ENCODE measurements at places on chromosomes 5 and 9. TPM values are rescaled to one million over a fixed set of nuclear protein-coding genes. Genes with fewer than 3 reads are reported as not detected.

DNA sequence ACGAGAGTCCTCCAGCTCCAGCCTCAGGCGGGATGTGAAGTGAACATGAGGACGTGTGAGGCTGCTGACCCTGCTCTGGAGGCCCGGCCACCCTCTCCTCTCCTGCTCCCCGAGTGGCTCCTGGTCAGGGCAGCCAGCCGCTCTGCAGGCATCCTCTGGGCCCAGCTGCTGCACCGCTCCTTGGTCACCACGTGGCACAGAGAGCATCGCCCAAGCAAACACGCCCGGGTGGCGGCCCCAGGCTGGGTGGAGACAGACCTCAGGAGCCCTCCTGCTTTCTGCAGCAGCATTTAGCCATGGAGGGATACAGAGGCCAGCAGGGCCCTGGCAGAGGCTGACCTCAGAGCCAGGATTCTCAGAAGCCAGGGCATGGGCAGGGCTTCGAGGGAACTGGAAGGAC, 69.7 kb upstream of the SARDH start:
- no peaks in the 10 kb centered on the region for H3K4me1 ChIP-seq
- no peaks in the 10 kb centered on the region for H3K27me3 ChIP-seq

GRCh38 chr5:1480217-1480616, 35.0 kb upstream of the SLC6A3 start:
- no peaks in the 10 kb centered on the region for H3K27me3 ChIP-seq
- peak overlapping the region; percentile 66 for H3K27ac ChIP-seq
- peak; percentile 48 for DNase-seq
- peaks cover 40% of the 10 kb centered on the region for H3K36me3 ChIP-seq

The MEF2C gene
- 22.8 TPM for total RNA-seq

The SPINK13 gene
- total RNA-seq, result not detected

The STPG3 gene
- total RNA-seq, result not detected

DNA sequence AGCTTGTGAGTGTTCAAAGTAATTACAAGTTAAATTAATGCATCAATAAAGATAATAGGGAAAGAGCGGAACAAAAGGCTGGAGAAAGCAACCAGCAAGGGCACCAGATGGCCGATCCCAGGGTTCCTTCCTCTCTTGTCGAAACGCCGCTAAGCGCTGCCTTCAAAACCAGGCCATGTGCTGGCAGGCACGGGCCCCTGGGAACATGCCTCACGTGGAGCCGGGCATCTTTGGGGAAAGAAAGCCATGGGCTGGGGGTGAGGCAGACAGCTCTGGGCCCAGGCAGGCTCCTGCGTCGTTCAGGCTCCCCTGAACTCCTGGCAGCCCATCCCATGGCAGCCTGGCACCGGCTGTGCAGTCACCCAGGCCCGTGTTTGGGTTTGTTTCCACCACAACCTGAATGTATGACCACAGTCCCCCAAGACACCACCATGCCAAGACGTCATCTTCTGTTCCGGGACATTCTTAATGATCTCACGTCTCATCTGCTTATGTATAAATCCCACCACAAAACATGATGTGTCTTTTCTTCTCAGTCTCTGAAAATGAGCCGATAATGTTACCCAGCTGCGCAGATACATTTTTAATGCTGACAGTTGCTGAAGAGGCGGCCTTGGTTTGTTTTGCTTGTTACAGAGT, 110.4 kb upstream of the SARDH start:
- DNase-seq, result no peak
- H3K4me3 ChIP-seq, result no peak overlapping the region
- H3K27ac ChIP-seq, result no peak overlapping the region
- H3K36me3 ChIP-seq, result no peaks in the 10 kb centered on the region
- H3K27me3 ChIP-seq, result no peaks in the 10 kb centered on the region
- peaks cover 15% of the 10 kb centered on the region for H3K4me1 ChIP-seq

DNA sequence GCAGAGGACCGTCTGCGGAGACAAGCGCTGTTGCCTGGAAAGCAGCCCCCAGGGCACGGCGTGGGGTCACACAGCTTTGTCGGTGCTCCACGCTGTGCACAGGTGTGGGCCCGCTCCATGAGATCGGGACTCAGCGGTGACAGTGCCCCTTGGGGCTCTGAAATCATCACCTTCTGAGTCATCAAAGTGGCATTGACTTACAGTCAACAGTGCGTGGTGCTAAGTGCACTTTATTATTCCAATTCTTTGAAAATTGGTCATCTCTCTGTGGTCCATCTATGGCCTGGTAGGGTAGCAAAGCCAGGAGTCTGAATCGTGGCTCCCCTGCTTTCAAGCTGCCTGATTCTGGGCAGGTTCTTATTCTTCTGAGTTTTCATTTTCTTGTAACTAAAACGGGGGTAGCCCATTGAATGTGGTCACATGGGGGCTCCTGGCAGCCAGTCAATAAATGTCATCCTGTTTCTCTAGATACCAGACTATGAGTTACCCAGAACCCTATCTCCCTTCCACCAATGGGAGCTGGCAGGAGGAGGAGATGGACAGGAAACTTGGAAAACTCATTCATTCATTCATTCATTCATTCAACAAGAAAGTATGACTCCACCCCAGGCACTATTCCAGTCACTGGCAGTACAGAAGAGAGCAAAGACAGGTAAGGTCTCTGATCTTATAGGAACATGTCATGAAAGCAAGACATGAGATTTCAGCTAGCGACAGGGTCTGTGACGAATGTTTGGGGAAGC, 20.3 kb upstream of the UNC5A start:
- DNase-seq, result no peak
- no peaks in the 10 kb centered on the region for H3K36me3 ChIP-seq
- H3K27me3 ChIP-seq, result peaks cover 3% of the 10 kb centered on the region
- H3K4me3 ChIP-seq, result no peak overlapping the region
- H3K27ac ChIP-seq, result no peak overlapping the region

DNA sequence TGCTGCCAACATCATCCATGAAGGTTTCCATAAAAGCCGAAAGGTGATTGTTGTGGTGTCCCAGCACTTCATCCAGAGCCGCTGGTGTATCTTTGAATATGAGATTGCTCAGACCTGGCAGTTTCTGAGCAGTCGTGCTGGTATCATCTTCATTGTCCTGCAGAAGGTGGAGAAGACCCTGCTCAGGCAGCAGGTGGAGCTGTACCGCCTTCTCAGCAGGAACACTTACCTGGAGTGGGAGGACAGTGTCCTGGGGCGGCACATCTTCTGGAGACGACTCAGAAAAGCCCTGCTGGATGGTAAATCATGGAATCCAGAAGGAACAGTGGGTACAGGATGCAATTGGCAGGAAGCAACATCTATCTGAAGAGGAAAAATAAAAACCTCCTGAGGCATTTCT, 10.1 kb downstream of the TLR4 start:
- no peaks in the 10 kb centered on the region for H3K27me3 ChIP-seq
- no peak overlapping the region for H3K4me3 ChIP-seq
- H3K4me1 ChIP-seq, result no peaks in the 10 kb centered on the region
- no peak for DNase-seq
- no peak overlapping the region for H3K27ac ChIP-seq

DNA sequence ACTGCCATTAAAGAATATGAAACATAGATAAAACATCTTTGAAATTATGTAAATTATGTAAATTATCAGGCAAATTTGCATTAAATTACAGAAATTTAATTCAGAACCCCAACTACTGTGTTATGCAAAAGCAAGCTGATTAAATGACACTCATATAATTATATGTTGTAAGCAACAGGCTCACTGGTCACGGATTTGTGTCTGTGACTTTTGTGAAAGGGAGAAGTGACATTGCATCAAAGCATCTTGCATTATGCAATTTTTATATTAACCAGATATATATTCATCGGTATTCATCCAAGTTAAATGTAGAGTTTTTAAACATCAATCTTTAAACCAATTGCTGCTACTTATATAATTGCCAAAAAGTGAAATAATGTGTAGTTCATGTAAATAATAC, 13.0 kb upstream of the GLIPR2 start:
- peaks cover 43% of the 10 kb centered on the region for H3K36me3 ChIP-seq
- no peak overlapping the region for H3K27ac ChIP-seq
- no peak for DNase-seq
- no peaks in the 10 kb centered on the region for H3K27me3 ChIP-seq

GRCh38 chr5:35373249-35373648, 143.0 kb upstream of the PRLR start:
- H3K27ac ChIP-seq, result no peak overlapping the region
- no peaks in the 10 kb centered on the region for H3K4me1 ChIP-seq
- no peak overlapping the region for H3K4me3 ChIP-seq
- H3K27me3 ChIP-seq, result no peaks in the 10 kb centered on the region
- H3K36me3 ChIP-seq, result no peaks in the 10 kb centered on the region

The UBE2QL1 gene
- 0.92 TPM for total RNA-seq

The OTULINL gene
- 20.4 TPM for total RNA-seq

The PNPLA7 gene
- 21.4 TPM for total RNA-seq

DNA sequence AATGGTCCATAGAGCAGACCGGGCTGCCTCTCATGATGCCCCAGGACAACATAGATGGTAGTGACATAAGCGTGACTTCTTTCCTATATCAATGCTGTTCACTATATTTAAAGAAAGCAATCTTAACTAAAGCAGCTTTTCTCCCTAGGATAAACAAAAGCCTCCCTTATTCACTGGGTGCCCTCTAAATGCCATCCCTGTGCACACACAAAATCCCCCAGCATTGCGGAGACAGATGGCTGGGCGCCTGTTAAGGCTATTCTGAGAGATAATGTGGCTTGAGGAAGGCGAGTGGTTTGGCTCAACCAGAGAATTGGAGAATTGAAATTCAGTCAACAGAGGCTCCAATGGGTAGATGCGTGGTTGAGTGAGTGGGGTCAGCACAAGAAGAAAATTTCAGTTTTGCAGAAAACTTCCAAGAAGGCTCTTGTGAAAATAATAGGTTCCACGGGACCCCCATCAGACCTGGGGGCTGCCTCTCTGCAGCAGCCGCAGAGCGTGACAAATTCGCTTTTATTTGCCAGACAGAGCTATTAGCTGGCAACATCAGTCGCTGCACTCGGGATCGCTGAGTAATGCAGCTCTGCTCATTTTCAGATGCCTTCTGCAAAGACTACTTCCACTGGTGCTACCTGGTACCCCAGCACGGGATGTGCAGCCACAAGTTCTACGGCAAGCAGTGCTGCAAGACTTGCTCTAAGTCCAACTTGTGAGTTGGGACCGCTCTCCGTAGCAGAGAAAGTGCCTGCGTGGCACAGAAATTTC, 103.9 kb upstream of the ICE1 start:
- H3K4me3 ChIP-seq, result no peak overlapping the region
- H3K4me1 ChIP-seq, result no peaks in the 10 kb centered on the region

The VCP gene
- total RNA-seq, result 238 TPM

- no peak overlapping the region for H3K4me3 ChIP-seq
- peaks cover 100% of the 10 kb centered on the region for H3K4me1 ChIP-seq
- H3K27me3 ChIP-seq, result no peaks in the 10 kb centered on the region
- DNase-seq, result peak; percentile 91
- H3K27ac ChIP-seq, result peak overlapping the region; percentile 68
- H3K36me3 ChIP-seq, result peaks cover 26% of the 10 kb centered on the region
These were observed 53.4 kb downstream of the SLC22A5 start for GRCh38 chr5:132422720-132423437.

- H3K27ac ChIP-seq, result no peak overlapping the region
- no peak for DNase-seq
- H3K4me3 ChIP-seq, result no peak overlapping the region
- H3K4me1 ChIP-seq, result no peaks in the 10 kb centered on the region
- H3K36me3 ChIP-seq, result peaks cover 29% of the 10 kb centered on the region
These were observed 89.0 kb downstream of the DCP2 start for GRCh38 chr5:113065626-113066025.

DNA sequence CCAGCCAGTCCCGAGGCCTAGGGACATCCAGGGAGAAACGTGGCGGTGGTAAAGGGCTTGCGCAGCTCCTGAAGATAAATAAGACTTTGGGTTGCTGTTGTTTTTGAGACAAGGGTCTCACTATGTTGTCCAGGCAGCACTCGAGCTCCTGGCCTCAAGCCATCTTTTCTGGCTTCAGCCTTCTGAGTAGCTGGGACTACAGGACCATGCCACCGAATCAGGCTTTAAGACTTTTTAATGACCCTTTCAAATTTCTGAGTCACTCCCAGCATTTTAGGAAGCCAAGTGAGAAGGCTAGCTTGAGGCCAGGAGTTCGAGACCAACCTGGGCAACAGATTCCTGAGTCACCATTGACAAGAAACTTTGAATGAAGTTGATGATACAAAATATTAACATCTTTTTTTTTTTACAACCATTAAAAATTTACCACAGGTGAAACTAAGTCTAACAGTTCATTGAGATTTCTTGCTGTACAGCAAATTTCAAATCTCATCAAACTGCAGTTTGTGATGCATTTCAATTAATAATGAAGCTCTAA, 817 bp upstream of the GNE start:
- DNase-seq, result no peak
- no peaks in the 10 kb centered on the region for H3K27me3 ChIP-seq
- peaks cover 19% of the 10 kb centered on the region for H3K4me1 ChIP-seq
- peak overlapping the region; percentile 83 for H3K4me3 ChIP-seq
- peak overlapping the region; percentile 98 for H3K27ac ChIP-seq

- H3K36me3 ChIP-seq, result no peaks in the 10 kb centered on the region
- H3K4me3 ChIP-seq, result no peak overlapping the region
- no peak overlapping the region for H3K27ac ChIP-seq
- DNase-seq, result no peak
These were observed 27.8 kb upstream of the STX17 start for GRCh38 chr9:99878651-99879050.

DNA sequence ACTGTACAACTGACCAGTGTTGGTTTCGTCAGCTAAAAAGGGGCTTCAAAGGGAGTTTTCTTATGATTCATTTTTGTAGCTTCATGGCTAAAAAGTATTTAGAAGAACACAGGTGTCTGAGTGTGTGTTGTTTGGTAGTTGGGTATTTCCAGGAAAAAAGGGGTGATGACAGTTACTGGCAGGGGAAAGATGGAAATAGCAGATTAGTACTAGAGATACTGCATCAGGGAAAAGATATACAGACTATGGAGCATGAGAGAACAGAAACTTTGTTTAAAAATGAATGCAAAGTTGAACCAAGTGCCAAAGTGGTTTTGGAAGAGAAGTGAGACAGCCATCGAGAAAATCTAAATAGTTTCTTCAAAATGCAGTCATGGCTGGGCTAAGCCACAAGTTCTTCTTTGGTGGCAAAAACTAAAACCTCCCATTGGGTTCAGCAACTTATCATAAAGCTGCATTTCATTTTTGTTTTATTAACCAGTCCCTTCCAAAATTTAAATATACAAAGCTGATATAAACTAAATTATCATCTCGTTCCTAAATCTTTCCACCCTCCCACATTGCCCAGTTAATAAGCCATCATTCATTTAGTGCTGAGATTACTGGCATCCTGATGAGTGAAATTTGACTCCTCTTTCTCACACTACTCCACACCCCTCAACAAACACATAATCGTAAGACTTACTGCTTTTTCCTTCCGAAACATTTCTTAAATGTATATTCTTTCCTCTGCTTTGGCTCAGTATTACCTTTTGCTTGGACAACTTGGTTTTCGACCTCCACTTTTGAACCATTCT, 33.5 kb downstream of the ELL2 start:
- peaks cover 86% of the 10 kb centered on the region for H3K4me1 ChIP-seq
- no peak overlapping the region for H3K4me3 ChIP-seq
- peak overlapping the region; percentile 58 for H3K27ac ChIP-seq

The SPATA31E1 gene
- not detected for total RNA-seq

DNA sequence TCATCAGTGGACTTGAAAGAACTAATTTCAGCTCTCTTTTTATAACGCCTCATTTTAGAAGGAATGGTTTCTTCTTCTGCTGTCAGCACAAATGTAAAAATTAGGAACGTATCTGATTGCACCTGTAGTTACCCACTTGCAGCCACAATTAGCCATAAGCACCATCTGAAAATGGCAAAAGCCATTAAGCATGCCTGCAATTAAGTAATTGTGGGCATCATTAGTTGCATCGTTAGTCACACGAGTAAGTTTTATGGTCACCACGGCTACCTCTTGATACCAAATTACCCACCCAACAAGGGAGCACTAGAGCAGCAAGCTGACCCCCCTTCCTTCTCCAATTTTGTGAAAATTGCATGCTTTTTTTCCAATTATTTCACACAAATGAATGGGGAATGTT, 25.8 kb upstream of the SLC44A1 start:
- H3K36me3 ChIP-seq, result no peaks in the 10 kb centered on the region
- no peaks in the 10 kb centered on the region for H3K27me3 ChIP-seq
- H3K27ac ChIP-seq, result no peak overlapping the region
- no peak overlapping the region for H3K4me3 ChIP-seq

Measured in stomach (tissue), 19 donors.